ENCODE measurements at places on chromosomes 7 and 10. TPM values are rescaled to one million over a fixed set of nuclear protein-coding genes. Genes with fewer than 3 reads are reported as not detected.

Gene SNCG
- total RNA-seq = 69.4 TPM

Gene SPDYE6
- total RNA-seq = not detected

Gene FAM149B1
- total RNA-seq = 44.2 TPM

Gene BAIAP2L1
- total RNA-seq = 1.3 TPM

Gene VSTM2A
- total RNA-seq = not detected

Gene CTAGE4
- total RNA-seq = 0.32 TPM

Gene PDZD7
- 2.0 TPM for total RNA-seq

Gene PIK3AP1
- 0.52 TPM for total RNA-seq

Gene RAMP3
- total RNA-seq = 0.17 TPM

Gene HTR5A
- total RNA-seq = not detected

Gene CPED1
- total RNA-seq = 36.9 TPM

Gene FAM25A
- not detected for total RNA-seq

Gene HERC4
- 65.3 TPM for total RNA-seq

Gene TRIM74
- not detected for total RNA-seq

Gene AGAP9
- total RNA-seq = 4.1 TPM

Gene GTF2IRD1
- 6.6 TPM for total RNA-seq

Gene IGFBP1
- not detected for total RNA-seq

Gene MTURN
- 18.8 TPM for total RNA-seq

Gene ANKRD30A
- not detected for total RNA-seq

Gene GIMAP5
- total RNA-seq = not detected

Gene CDK1
- total RNA-seq = 0.94 TPM

Gene BET1
- total RNA-seq = 18.9 TPM

Gene PARD3
- 38.4 TPM for total RNA-seq

Gene HECW1
- 0.79 TPM for total RNA-seq

Gene SH3PXD2A
- total RNA-seq = 12.0 TPM

Gene DRGX
- not detected for total RNA-seq

Gene TFEC
- 0.16 TPM for total RNA-seq

Gene ANKRD16
- 9.0 TPM for total RNA-seq

Gene CAMK2B
- not detected for total RNA-seq

Gene OGDHL
- 0.47 TPM for total RNA-seq

Gene MSMB
- not detected for total RNA-seq

Gene HYAL4
- not detected for total RNA-seq

Gene TBXAS1
- total RNA-seq = 2.1 TPM

Gene POLR2J2
- 3.5 TPM for total RNA-seq

Gene FEZF1
- total RNA-seq = not detected

Gene SAP25
- total RNA-seq = not detected

Gene CALHM3
- total RNA-seq = not detected

Gene SMO
- total RNA-seq = 8.7 TPM

Gene PCLO
- total RNA-seq = under 0.01 TPM

Gene CCAR1
- total RNA-seq = 17.5 TPM

Gene FANK1
- total RNA-seq = 8.5 TPM

Gene METTL27
- total RNA-seq = 11.8 TPM

Measured in bronchial smooth muscle cell (primary cell).